Glutamatergic neuron (in vitro differentiated cells): ENCODE measurements at places on chromosomes 7 and 10.

GRCh38 chr7:141646826-141647480 is 55.0 kb downstream of the DENND11 start:
- no peak overlapping the region for H3K4me3 ChIP-seq
- no peaks in the 10 kb centered on the region for H3K36me3 ChIP-seq
- H3K4me1 ChIP-seq: peaks cover 10% of the 10 kb centered on the region
- no peak for DNase-seq

DNA sequence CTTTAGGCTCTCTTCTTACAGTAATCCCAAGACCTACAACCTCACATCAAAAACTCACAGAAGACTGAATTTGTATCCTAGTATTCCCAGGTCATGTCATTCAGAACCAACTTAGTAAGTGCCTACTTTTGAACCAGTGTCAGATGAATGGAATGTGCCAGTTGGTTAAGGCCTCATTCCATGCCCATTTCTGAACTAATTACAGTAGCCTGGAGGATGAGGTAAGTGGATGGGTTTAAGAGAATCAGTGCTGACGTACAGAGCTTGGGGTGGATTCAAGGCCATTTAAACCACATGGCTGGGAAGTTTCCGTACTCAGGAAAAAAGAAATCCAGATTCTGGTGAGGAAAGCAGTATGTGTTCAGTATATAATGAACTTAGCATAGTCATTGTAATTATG is 21.9 kb upstream of the FOXP2 start:
- H3K4me1 ChIP-seq: peaks cover 8% of the 10 kb centered on the region
- no peak for DNase-seq
- H3K36me3 ChIP-seq: no peaks in the 10 kb centered on the region
- no peak overlapping the region for H3K4me3 ChIP-seq
- H3K27me3 ChIP-seq: no peaks in the 10 kb centered on the region

DNA sequence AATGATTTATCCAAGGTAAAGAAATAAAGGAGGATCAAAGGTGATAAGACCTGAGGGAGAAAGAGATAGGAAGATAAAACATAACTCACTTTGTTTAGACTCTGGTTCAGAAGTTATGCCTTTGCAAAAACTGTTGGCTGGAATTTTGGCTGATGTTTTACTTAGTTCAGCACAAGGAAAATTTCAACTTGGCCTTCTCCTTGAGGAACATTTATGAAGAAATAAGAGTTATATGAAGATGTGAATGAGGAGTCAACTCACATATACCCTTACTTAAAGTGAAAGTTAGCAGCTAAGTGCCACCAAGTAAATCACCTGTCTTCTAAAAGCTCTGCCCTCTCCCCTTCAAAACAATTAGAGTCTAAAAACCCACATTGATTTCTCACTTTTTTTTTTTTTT is 39.7 kb upstream of the COL1A2 start:
- no peak overlapping the region for H3K27ac ChIP-seq
- H3K4me3 ChIP-seq: no peak overlapping the region
- no peaks in the 10 kb centered on the region for H3K36me3 ChIP-seq
- H3K27me3 ChIP-seq: no peaks in the 10 kb centered on the region
- DNase-seq: no peak

GRCh38 chr10:125531465-125531864 is 151.5 kb downstream of the TEX36 start:
- H3K27me3 ChIP-seq: no peaks in the 10 kb centered on the region
- H3K4me3 ChIP-seq: no peak overlapping the region
- H3K36me3 ChIP-seq: no peaks in the 10 kb centered on the region
- peak overlapping the region; percentile 64 for H3K27ac ChIP-seq
- peaks cover 16% of the 10 kb centered on the region for H3K4me1 ChIP-seq
- peak; percentile 32 for DNase-seq

DNA sequence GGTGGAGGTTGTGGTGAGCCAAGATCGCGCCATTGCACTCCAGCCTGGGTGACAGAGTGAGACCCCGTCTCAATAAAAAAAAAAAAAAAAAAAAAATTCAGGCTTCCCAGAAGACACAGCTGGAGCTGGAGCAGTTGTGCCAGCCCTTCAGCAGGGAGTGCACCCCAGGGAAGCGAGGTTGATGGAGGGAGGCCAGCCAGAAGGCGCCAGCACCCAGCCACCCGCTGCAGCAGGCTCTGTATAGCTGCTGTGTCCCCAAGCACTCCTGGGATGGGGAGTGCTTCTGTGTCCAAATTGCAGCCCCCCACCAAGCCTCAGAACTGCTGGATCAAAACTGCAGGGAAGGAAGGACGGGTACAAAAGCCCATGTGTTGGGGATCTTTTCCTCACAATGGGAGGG is 47.8 kb downstream of the COBL start:
- DNase-seq: no peak
- no peak overlapping the region for H3K4me3 ChIP-seq
- peaks cover 3% of the 10 kb centered on the region for H3K27me3 ChIP-seq

GRCh38 chr7:107694386-107694785 is 33.8 kb downstream of the SLC26A4 start:
- no peak overlapping the region for H3K27ac ChIP-seq
- no peak overlapping the region for H3K4me3 ChIP-seq
- peaks cover 2% of the 10 kb centered on the region for H3K27me3 ChIP-seq
- H3K4me1 ChIP-seq: peaks cover 17% of the 10 kb centered on the region
- no peak for DNase-seq
